Esophagus squamous epithelium (tissue), 5 donors: ENCODE measurements at places on chromosomes 7 and 10.

- DNase-seq, result no peak
These were observed 1197.5 kb upstream of the AUTS2 start for GRCh38 chr7:68400783-68401182.

- DNase-seq, result no peak
These were observed 130.3 kb downstream of the DIP2C start for GRCh38 chr10:558891-559766.

- DNase-seq, result no peak
These were observed 13.9 kb downstream of the PIK3AP1 start for GRCh38 chr10:96706331-96706853.

DNA sequence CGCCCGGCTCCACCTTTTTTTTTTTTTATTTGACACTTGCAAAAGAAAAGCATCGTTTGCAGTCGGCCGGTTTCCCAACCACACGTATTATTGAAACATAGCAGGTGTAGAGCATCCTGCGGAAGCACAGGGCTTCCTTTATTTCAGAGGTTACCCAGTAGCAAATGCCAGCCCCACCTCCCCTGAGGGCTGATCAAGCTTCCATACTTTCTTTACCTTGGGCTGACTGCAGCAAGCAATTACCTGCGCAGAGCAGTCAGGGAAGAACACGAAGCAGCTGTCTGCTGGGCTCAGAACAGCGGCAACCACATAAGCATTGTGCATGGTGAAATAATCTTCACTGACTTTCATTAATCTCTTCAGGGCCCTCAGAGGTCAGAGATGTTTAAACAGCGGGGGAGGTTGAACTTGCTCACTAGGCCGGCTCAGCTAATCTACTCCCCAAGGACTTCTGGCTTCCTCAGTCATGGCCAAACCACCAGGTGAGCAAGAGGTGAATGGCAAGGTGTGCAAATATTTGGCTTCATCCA is 784.7 kb upstream of the AUTS2 start:
- no peak for DNase-seq

GRCh38 chr7:140176122-140176701 is 571 bp downstream of the KDM7A start:
- no peak for DNase-seq

GRCh38 chr10:95408983-95409873 is 118.4 kb upstream of the PDLIM1 start:
- no peak for DNase-seq

- DNase-seq, result no peak
These were observed 5.8 kb upstream of the PYROXD2 start for GRCh38 chr10:98420786-98421185.
